ENCODE measurements at places on chromosomes 5 and 9.
A peak's percentile ranks its signal among the peaks of the same experiment; 100 is the strongest.

GRCh38 chr9:137879052-137879451, 1.5 kb downstream of the CACNA1B start:
- DNase-seq: no peak

- no peak for DNase-seq
These were observed 222.1 kb downstream of the ROR2 start for GRCh38 chr9:91727972-91728371.

- DNase-seq: no peak
These were observed 685.8 kb downstream of the MAT2B start for GRCh38 chr5:164191240-164191639.

DNA sequence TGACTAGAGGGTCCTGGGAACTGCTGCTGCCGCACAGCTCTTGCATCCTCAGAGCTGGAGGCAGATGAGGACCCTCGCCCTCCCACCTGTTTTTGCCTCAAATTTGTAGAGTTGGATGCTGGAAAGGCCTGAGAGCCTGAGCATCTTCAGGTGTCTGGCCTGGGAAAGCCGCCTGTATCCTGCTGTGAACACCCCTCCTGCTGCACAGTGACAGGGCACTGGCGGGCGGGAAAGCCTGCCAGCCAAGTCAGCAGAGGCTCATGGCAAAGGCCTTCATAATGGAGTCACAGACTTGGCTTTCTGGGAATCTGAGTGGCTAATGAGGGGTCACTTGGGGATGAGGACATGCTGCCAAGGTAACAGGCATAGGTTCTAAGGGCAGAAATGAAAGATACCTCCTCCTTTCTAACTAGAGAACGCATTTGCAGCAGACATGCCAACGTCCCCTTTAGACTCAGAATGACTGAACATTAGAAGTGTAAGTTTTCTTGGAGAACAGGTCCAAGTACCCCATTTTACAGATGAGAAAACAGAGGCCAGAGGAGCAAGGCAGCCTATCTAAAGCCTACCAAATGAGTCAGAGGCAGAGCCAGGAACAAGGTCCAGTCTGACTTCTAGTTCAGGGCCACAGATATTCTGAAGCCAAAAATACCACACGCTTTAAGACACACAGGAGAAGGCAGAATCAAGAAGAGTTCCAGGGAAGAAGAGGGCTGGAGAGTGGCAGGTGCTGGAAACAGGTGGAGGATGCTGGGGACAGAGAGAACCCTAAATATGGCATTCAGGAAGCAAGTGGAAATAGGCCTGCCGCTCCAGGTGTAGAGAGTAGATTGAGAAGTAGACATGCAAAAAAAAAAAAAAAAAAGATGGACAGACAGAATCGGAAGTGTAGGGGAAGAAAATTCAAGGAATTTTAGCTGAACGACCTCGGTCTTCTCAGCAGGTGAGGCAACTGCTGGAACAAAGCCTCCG, 44.1 kb downstream of the EPB41L4B start:
- DNase-seq: no peak

DNA sequence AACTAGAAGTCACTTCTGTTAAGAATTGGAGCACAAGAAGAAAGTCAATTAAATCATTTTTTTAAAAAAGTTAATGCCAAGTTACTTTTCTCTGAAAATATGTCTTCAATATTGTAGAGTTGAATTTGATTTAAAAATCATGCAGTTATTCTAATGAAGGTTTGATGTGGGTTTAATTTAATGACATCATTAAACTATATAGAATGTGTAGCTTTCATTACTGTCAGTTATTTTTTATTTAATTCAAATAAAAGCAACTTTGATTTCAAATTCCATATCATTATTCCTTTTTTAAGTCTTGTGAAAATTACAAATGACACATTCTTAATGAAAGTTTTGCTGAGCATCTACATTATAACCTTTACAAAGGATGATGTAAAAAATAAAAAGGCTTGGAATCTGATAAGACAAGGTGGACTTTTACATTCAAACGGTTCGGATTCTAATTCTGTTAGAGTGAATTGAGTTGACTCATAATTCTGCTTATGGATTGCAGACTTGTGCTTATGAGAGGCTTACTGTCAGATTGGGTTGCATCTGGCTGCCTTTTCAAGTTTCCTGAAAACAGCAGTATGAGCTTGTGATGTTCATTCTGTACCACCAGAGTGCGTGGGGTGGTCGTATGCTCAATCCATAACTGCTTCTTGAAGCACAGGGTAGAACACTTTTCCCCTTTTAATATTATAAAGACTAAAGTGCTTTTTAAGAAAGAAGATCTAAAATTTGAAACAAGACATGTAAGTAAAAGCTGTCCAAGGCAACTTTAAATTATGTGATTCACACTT, 253.0 kb upstream of the ARRDC3 start:
- no peak for DNase-seq

GRCh38 chr5:152953788-152954483, 536.5 kb upstream of the GRIA1 start:
- DNase-seq: no peak

GRCh38 chr9:69895185-69895584, 74.6 kb downstream of the CFAP95 start:
- peak; percentile 12 for DNase-seq

DNA sequence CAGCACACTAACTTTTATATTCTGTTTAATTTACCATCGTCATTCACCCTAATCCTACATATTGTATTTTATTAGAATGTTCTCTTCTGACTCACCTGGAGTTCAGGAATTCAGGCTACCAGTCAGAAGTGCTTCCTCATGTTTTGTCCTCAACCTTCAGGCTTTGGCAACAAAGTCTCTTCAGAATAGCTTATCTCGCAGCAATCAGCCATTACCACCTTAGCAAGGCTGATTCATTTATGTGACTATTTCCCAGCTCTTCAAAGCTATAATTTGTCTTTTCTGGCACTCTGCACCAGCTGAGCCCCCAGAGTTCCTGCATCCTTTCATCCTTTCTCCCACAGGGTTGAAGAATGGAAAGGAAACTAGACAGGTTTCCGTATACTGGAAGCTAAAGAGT, 365.5 kb upstream of the CDH18 start:
- no peak for DNase-seq

- DNase-seq: peak; percentile 39
These were observed 186.7 kb upstream of the NR4A3 start for GRCh38 chr9:99635032-99635431.

DNA sequence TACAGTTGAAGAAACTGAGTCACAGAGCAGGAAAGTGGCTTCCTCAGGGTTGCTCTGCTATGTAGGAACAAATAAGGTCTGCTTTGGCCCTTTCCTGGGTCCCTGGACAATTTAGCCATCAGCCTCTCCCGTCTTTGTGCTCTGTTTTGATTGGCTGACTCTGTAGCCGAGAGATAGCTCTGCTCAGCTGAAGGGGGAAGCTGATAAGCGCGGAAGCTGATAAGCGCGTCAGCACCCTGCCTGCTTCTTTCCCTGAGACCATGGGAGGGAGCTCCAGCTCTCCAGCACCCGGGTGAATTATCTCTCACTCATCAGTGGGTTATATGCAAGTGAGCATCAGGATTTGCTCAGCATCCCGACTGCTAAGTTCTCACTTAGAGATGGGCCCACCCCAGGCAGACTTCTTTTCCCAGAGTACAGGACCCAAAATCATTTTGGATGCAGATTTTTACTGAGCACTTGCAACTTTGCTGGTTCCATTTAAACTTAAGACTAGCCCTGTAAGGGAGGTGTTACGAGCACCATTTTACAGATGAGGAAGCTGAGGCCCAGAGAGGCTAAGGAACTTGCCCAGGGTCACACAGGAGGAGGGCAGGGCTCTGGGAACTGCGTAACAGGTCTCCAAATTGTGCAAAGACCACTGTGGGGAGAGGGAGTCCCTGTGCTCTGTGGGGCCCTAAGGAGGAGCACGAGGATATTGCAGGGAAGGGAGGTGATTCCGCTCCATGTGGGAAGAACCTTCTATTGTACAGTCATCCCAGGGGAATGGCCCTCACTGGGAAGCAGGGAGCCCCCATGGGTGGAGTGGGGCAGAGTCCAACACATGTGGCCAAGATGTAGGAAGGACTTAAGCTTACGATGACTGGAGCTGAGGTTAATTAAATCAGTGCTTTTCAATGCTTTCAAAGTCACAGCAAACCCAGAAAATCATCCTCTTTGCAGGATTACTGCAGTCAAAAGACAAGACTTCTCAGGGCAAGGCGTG, 83.7 kb upstream of the ORM1 start:
- peak; percentile 20 for DNase-seq

- no peak for DNase-seq
These were observed 12.4 kb upstream of the GNG10 start for GRCh38 chr9:111649016-111649415.

- no peak for DNase-seq
These were observed 6.1 kb downstream of the RNU6ATAC start for GRCh38 chr9:134158242-134158641.

GRCh38 chr9:72623156-72623555, 101.7 kb downstream of the TMC1 start:
- DNase-seq: no peak

- DNase-seq: no peak
These were observed 90.5 kb upstream of the NIPAL4 start for GRCh38 chr5:157369507-157369906.

- no peak for DNase-seq
These were observed 32.6 kb upstream of the ACOT12 start for GRCh38 chr5:81426359-81427030.

DNA sequence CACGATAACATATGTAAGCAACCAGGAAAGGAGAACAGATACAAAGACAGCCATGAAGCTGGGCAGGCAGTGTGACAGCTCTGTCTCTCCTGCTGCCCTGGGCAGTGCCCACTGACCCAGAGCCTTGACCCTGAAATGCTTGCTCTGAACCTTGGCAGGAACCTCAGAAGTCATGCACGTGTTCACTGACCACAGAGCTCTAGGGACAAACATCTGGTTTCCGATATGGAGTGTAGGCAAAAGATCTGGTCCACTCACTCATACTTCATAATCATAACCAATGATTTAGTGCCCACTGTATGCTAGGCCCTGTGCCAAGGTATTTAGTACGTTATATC, 102.6 kb downstream of the FSTL4 start:
- DNase-seq: no peak

GRCh38 chr9:126664900-126665643, 51.3 kb downstream of the LMX1B start:
- DNase-seq: no peak

DNA sequence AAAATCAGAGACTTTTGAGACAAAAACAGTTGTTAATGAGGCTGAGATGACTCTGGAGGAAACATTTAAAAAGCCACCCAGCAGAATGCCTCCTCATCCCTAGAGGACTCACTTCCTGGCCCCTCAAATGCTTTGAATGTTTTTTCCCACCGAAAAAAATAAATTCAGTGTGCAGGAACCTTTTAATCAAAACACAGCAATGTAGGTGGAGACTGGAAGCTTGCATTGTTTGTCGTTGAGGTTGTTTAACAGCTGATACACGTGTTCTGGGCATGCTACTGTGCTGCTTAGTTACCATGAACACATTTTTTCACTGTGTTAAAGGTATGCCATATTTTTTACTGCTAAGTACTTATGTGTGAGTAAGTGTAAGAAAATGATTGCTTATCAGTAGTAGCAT, 65.7 kb upstream of the ADCY2 start:
- peak; percentile 10 for DNase-seq

GRCh38 chr5:65157906-65158603, 323.7 kb downstream of the ADAMTS6 start:
- DNase-seq: no peak

GRCh38 chr5:17966640-17967402, 332.6 kb downstream of the TAF11L14 start:
- DNase-seq: no peak
